ENCODE measurements at places on chromosomes 4 and X. TPM values are rescaled to one million over a fixed set of nuclear protein-coding genes. Genes with fewer than 3 reads are reported as not detected.

- DNase-seq, result no peak
These were observed 51.2 kb downstream of the DRD5 start for GRCh38 chr4:9832640-9833039.

GRCh38 chr4:154642373-154643009, 30.0 kb upstream of the FGG start:
- DNase-seq, result no peak

TGIF2LX gene
- not detected for total RNA-seq

BMP15 gene
- not detected for total RNA-seq

FOXO4 gene
- 152 TPM for total RNA-seq

MUC7 gene
- not detected for total RNA-seq

- DNase-seq, result no peak
These were observed 54.9 kb upstream of the IRF2 start for GRCh38 chr4:184529283-184529682.

DNA sequence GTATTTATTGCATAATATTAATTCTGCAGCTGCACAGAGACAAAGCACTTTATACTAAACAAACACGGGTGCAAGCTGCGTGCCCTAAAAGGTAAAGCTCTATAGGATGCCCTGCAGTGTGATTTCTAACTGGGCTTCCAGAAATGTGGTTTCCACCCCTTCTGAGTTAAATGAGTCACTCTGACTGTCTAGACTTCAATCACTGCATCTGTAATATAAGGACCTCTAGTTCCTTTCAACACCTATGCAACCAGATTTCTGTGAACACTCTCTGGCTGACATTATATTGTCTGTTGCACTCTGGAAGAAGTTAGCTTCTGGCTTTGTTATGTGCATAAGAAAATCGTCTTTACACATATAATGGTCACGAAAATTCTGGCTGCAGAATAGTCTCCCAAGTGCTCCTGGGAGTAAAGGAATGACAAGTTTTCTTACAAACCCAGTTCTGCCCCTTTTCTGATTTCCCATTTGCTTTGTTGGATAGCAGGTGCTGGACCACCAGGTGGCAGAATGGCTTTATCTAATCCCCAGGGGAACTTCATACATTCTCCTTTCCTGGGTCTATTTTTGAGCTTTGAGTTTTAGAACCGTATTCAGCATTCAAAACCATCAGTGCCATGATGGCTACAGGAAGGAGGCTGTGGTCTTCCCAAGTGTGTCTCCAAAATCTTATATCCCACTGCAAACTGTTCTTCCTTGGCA, 842.2 kb downstream of the STIM2 start:
- DNase-seq, result no peak

Data from transverse colon (tissue), 4 donors.